ENCODE measurements at places on chromosomes 2 and 18.

- no peak for DNase-seq
These were observed 134.3 kb upstream of the PIEZO2 start for GRCh38 chr18:11283479-11284161.

DNA sequence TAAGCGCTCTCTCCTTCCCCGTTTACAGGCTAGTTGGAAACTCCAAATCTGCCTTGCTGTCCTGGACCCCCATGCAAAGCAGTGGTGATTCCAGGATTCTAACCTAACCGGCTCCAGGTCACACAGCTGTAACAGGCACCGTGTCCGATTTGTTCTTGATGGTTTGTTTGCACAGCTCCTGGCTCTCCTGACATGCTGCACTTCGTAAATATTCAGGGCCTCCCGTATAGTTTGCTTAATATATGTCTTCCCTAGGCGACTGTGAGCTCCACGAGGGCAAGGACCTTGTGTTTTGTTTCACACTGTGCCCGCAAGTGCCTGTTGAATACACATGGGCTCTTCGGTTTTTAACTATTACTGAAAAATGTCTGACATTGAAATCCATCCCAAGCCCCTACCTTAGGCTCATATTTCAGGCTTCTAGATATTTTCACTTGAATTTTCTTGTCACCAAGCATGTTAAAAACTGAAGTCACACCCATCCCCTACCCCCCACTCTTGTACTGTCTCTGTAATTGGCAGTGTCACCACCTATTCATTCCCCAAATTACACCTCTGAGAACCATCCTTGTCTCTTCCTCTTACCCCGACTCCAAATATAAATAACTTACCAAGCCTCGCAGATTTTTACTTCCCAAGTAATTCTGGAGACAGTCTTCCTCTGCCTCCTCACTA is 1.0 kb upstream of the PUM2 start:
- no peak for DNase-seq

- DNase-seq = no peak
These were observed 5.3 kb upstream of the DCTN1 start for GRCh38 chr2:74385396-74385795.

GRCh38 chr2:235734688-235735231 is 240.9 kb downstream of the AGAP1 start:
- no peak for DNase-seq

GRCh38 chr18:23143815-23144261 is 8.6 kb downstream of the CABLES1 start:
- DNase-seq = no peak

- DNase-seq = no peak
These were observed 2.8 kb downstream of the DIPK1C start for GRCh38 chr18:74454279-74454751.

DNA sequence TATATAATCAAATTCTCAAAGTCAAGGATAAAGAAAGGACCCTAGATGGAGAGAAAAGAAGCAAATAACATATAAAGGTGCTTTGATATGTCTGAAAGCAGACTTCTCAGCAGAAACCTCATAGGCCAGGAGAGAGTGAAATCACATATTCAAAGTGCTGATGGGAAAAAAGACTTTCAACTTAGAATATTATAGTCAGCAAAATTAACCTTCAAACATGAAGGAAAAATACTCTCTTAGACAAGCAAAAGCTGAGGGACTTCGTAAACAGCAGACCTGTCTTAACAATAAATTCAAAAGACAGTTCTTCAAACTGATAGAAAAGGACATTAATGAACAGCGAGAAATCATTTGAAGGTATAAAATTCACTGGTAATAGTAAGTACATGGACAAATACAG is 107.2 kb upstream of the KCNH7 start:
- no peak for DNase-seq

DNA sequence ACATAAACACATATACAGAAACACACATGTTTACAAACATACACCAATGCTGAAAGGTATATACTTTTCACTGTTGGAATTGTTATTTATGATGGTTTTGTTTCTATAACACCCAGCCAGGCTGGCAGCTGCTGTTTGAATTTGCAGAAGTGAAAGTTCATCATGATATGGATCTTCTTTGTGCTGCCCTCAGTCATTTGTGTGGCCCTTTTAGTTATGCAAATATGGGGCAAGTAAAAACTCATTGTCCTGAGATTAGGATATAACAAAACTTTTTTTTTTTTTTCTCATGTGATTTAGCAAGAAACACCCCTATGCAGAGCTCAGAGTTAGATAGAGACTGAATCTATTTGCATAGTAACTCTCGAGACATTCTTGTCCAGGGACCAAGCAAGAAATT is 714.1 kb downstream of the KCNJ3 start:
- DNase-seq = no peak

- no peak for DNase-seq
These were observed 127.2 kb upstream of the EPAS1 start for GRCh38 chr2:46170026-46170425.

DNA sequence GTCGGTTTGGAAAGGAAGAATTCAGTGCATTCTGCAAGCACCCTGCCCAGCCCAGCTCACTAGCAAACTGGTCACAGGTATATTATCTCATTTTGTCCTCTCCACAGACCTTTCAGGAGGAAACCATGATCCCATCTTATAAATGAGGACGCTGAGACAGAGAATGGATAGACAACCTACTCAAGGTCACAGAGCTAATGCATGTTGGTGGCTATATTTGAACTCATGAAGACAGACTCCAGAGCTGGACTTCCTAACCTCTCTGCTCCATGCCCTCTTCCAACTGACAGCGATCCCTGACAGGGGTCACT is 29.5 kb downstream of the SERPINB5 start:
- no peak for DNase-seq

DNA sequence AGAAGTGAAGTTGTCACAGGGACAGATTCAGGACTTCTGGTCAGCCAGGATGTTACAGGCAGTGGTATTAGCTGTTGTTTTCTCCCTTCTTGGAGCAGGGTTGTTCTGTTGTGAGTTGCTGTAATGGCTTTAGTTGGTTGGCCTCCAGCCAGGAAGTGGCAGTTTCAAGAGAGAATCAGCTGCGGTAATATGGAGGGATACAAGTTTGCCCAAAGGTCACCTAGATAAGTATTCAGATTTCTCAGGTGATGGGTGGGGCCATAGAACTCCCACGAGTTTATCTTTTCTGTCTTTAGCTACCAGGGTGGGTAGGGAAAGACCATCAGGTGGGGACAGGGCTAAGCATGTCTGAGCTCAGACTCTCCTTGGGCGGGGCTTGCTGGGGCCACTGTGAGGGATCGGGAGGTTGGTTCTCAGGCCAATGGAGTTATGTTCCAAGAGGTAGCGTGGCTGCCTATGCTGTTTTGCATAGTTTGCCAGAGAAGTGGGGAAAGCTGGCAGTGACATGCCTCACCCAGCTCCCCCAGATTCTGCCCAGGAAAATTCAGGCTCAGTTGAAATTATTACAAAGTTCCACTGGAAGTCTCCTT is 640.4 kb upstream of the CHAC2 start:
- no peak for DNase-seq

DNA sequence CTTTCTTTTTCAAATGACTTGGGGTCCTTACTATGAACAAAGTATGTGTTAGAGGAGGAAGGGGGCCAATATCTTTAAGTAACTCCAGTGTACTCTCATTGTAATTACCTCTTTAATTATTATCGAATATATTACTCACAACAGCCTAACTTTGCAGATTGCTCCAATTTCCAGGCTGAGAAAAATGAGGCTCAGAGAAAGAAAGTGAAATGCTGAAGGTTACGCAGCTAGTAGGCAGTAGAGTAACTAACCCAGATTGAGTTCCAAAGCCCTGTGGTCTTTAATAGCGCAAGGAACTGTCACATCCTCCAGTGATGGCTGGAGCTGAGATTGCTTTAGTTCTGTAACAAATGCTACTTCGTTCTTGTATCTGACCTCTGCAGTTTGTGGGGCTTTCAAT is 2.2 kb upstream of the GYPC start:
- no peak for DNase-seq

- DNase-seq = no peak
These were observed 45.2 kb upstream of the SCG2 start for GRCh38 chr2:223647258-223647952.

GRCh38 chr2:58387701-58388100 is 146.6 kb upstream of the FANCL start:
- DNase-seq = no peak

DNA sequence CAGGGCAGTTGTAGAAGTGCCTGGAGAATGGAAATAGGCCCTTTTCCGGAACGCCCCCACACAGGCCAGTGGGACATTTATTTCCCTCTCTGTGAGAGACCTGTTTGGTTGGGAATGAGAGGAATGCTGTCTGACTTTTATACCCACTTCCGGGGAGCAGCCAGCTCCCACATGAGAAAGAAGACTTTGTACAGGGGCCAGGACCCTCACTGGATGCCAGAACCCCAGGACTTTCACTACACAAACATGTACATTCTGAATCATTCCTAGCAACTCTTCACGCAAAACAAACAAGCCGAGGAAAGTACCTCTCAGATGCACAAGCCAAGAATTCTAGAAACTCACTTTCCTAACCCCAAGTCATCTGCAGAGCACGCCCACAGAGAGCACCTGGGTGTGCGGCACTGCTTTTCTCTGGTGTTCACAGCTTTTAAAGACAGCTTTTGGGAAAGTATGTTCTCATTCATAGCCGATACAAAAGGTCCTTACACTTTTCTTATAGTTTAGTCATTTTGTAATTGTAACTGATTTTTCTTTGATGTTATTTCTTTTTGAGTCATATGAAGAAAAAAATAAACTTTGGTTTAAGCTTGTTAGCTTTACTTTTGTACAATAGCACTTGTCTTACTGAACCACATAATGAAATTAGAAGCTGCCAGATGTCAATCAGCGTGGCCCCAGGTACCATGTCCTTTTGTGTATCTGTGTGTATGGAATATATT is 856.1 kb upstream of the ID2 start:
- DNase-seq = no peak

DNA sequence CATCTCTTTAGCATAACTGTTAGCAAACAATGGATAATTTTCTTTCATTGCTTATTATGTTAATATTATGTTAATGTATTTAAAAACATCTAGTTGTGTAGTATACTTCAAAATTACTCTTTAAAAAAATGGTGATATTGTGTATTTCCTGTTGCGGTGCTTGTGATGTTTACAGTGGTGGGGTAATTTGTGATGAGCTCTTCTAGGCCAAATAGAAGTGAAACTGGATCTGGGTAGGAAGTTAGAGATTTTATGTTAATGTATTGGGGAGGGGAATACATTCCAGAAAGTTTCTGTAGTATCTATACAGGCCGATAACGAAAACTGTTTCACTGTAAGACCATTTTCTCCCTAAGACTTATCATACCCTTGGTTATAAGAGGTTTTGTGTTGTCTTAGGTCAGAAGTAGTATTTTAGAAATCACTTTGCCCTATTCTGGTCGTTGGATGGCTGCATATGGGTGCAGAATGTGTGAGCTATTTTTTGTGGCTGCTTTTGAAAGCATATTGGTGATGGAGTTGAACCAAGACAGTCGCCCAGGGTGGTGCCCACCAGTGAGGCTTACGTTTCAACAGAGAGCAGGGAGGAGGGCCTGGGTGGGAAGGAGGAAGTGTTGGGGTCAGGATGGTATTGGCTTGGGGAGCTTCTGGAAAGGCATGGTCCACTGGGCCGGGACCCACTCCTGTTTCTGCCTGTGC is 5.8 kb downstream of the TSHZ1 start:
- DNase-seq = no peak

GRCh38 chr2:217820091-217820819 is 182.5 kb downstream of the TNS1 start:
- DNase-seq = no peak

DNA sequence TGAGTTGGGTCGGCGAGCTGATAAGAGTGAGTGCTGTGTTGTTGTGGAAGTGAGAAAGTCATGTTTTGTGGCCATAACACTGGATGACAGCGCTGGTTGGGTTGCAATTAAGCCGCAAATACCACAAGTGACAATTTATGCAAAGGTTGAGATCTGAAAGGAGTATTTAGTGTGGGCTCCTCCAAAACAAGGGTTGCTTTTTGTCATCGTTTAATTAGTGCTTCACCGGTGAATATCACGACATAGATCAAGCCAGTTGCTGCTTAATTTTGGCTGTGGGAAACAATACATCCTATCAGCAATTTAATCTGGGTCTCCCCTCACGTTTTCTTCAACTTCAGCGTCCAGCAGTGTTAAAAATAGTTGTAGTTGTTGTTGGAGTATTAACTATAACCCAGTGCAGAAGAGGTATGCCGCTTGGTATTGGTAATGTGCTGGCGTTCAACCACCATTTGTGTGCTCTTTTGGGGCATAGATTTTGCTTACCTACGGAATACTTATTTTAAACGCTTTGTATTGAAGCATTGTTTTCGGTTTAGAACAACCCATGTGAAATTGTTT is 662 bp downstream of the ACVR2A start:
- DNase-seq = no peak

Data from NCI-H1930 (cell line).